ENCODE measurements at places on chromosomes 1 and 21.

GRCh38 chr21:44017601-44018000 is 5.5 kb downstream of the TRAPPC10 start:
- DNase-seq: no peak

DNA sequence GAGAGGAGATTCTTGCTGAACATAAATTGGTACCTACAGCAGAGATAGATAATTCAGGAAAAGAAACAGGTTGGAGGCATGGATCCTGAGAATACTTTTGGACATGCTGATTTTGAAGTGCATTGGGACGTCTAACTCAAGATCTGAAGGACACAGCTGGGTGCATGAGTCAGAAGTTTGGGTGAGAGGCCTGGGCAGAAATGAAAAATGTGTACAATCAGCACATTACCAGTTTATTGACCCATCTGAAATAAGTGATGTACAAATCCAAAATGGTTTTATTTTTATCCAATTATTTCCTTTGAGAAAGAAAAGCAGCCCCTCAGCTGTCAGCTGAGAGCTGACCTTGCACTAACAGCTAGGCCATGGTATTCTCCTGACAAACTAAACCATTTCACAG is 975.2 kb upstream of the B3GALT2 start:
- no peak for DNase-seq

GRCh38 chr1:78068681-78069283 is 23.0 kb downstream of the GIPC2 start:
- DNase-seq: no peak

- no peak for DNase-seq
These were observed 1322.7 kb downstream of the AMY1C start for GRCh38 chr1:105072446-105072845.

- no peak for DNase-seq
These were observed 207.5 kb downstream of the KCNK2 start for GRCh38 chr1:215290018-215290417.

DNA sequence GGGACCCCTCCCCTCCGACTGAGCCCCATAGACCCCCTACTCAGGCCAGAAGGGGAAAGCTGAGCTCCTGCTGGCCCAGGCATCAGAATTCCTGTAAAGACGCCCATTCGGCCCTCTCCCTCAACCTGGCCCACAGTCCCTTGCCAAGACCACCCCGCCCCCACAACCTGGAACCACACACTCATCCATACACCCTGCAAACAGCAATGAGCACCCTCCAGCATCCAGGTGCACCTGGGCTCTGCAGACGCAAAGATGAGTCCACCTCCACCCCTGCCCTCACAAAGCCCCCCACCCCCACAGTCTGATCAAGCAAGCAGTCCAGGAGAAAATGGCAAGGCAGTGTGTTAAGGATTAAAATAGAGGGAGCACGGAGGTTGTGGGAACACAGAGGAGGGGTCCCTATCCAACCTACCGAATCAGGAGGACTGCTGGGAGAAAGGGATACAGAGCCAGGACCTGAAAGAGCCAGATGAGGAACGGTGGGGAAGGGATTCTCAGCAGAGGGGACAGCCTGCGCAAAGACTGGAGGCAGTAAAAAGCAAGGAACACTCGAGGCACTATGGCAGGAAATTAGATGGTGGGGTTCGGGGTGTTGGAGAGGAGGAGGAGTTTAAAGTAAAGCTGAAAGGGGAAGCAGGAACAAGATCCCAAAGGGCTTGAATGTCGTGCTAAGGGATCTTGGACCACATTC is 67.3 kb upstream of the LAPTM5 start:
- no peak for DNase-seq

- DNase-seq: no peak
These were observed 91.4 kb downstream of the LYPLAL1 start for GRCh38 chr1:219265026-219265515.

GRCh38 chr1:226677027-226678020 is 61.8 kb downstream of the ITPKB start:
- peak; percentile 75 for DNase-seq

- no peak for DNase-seq
These were observed 31.2 kb upstream of the COQ8A start for GRCh38 chr1:226908913-226909312.

All from CD4-positive, alpha-beta T cell treated with Interleukin-15 for 4 hours (primary cell).